Activated CD8-positive, alpha-beta T cell treated with anti-CD3 and anti-CD28 coated beads, Interleukin-2, amount 10 ng/mL, durations not matched to agents 7 days and 5 days (primary cell): ENCODE measurements at places on chromosomes 1 and 21. TPM values are rescaled to one million over a fixed set of nuclear protein-coding genes. Genes with fewer than 3 reads are reported as not detected.

The C1orf210 gene
- not detected for total RNA-seq

The BCL2L15 gene
- total RNA-seq, result 1.0 TPM

The SV2A gene
- 25.4 TPM for total RNA-seq

The MROH7 gene
- not detected for total RNA-seq

The IL12RB2 gene
- 19.6 TPM for total RNA-seq

The CTSS gene
- 65.8 TPM for total RNA-seq

The KRTAP21-2 gene
- not detected for total RNA-seq

The B3GALT2 gene
- total RNA-seq, result 0.63 TPM
